K562 (cell line): ENCODE measurements at places on chromosomes 11 and 22.

GRCh38 chr22:20012741-20013331 is 3.8 kb downstream of the ARVCF start:
- DNase-seq: no peak
- H3K4me1 ChIP-seq: peaks cover 69% of the 10 kb centered on the region
- H3K27me3 ChIP-seq: peaks cover 2% of the 10 kb centered on the region; the same call in 1 of the 2 replicates
- no peak overlapping the region for H3K4me3 ChIP-seq
- H3K36me3 ChIP-seq: peaks cover 13% of the 10 kb centered on the region; the same call in 2 of the 3 replicates

GRCh38 chr11:102364991-102365390 is 18.0 kb downstream of the BIRC2 start:
- no peaks in the 10 kb centered on the region for H3K27me3 ChIP-seq
- H3K27ac ChIP-seq: no peak overlapping the region
- H3K4me1 ChIP-seq: no peaks in the 10 kb centered on the region

DNA sequence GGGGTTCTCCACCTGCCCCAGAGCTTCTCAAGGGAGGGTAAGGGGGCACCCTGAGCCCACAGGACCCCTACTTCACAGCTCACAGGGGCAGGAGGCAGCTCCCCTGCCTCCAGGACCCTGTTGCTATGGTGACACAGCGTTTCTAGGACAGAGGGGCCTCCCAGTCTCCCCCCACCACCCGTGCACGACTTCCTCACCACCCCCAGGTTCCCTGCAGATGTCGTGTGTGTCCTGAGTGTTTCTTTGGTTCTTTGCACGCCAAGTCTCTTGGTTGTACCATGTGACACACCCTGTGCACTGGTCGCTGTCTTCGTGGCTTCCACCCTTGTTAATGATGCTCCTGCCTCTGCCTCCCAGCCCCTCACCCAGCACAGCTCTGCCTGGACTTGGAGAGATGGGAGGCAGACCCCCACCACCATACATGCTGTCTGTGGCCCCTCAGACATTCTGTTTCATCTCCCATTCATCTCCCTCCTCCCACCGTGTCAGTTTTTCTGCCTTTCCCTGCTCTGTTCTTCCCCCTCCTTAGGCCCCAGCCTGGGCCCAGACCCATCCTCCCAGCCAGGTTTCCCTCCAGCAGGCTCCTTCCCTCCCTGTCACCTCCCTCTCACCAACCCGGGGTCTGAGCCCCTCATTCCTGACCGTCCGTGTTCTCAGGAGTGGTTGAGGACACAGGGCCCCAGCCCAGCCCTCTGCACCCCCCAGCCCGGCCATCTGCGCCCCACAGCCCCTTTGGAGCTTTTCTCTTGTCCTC is 24.5 kb upstream of the RAB1B start:
- peaks cover 3% of the 10 kb centered on the region; the same call in 1 of the 2 replicates for H3K4me1 ChIP-seq
- H3K27me3 ChIP-seq: no peaks in the 10 kb centered on the region
- no peak overlapping the region for H3K4me3 ChIP-seq
- DNase-seq: no peak
- no peak overlapping the region for H3K27ac ChIP-seq
- H3K36me3 ChIP-seq: peaks cover 15% of the 10 kb centered on the region; the same call in 1 of the 3 replicates

GRCh38 chr11:111778047-111778558 is 11.9 kb upstream of the PPP2R1B start:
- no peaks in the 10 kb centered on the region for H3K36me3 ChIP-seq
- no peaks in the 10 kb centered on the region for H3K27me3 ChIP-seq
- DNase-seq: no peak
- H3K27ac ChIP-seq: no peak overlapping the region
- no peaks in the 10 kb centered on the region for H3K4me1 ChIP-seq
- H3K4me3 ChIP-seq: no peak overlapping the region

DNA sequence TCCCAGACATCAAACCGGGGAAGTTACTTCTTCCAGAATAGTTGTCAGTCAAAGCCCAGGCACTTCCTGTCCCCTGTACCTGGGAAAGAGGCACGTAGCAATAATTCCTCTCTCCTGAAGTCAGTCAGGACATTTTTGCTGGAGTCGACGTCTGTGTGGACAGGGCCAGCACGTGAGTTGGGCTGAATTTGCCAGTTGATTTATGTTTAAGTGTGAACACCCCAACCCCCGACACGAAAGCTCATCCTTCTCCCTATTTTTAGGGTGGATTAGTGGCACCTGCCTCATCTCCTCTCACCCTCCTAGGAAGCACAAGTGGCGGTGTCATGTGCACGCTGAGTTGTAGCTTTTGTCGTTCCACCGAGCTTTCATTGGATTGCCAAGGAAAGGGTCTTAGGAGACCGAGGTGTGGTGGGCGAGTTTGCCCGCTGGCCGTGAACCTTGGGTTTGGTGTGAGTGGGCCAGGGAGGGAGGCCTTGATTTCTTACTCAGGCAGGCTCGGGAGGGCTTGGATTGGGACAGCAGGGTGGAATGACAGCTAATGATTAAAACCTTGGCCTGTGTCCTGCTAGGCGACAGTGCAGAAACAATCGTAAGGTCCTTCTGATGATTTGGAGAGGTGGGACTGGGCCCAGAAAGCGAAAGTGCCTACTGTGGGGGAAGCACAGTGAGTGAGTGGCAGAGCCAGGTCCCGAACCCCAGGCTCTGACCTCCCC is 87.0 kb upstream of the CRYBB3 start:
- H3K27me3 ChIP-seq: peaks cover 7% of the 10 kb centered on the region; the same call in 2 of the 3 replicates
- no peaks in the 10 kb centered on the region for H3K36me3 ChIP-seq
- no peak overlapping the region for H3K27ac ChIP-seq
- DNase-seq: no peak

- no peak overlapping the region for H3K27ac ChIP-seq
- H3K4me3 ChIP-seq: no peak overlapping the region
- H3K4me1 ChIP-seq: peaks cover 18% of the 10 kb centered on the region
- no peak for DNase-seq
These were observed 18.3 kb upstream of the MICAL2 start for GRCh38 chr11:12091956-12092558.
